Activated CD4-positive, alpha-beta T cell treated with anti-CD3 and anti-CD28 coated beads, Interleukin-2, amount 50 U/mL, for 1 hour (primary cell): ENCODE measurements at places on chromosomes 1 and 21.
A peak's percentile ranks its signal among the peaks of the same experiment; 100 is the strongest.

DNA sequence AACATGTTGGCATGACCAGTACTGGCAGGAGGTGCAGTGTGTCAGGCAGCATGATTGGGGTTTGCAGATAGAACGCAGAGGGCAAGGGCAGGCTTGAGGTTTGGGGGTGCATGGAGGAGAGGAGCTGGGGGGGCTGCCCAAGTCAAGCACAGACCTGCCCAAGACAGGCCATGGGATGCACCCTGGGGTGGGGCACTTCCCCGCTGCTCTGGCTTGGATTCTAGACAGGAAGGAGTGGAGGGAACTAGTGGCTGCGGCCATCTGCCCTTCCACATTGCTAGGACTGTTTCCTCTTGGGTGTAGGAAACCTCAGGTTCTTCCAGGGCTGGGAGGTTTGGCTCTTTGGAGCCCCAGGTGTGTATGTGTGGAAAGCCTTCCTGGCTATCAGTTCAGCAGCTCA, 3.0 kb downstream of the PDXK start:
- no peak for DNase-seq

- DNase-seq: peak; percentile 30
Measured at GRCh38 chr1:89525169-89525855, 683 bp downstream of the LRRC8B start.

GRCh38 chr21:41993744-41994143, 16.4 kb downstream of the ZBTB21 start:
- DNase-seq: no peak

DNA sequence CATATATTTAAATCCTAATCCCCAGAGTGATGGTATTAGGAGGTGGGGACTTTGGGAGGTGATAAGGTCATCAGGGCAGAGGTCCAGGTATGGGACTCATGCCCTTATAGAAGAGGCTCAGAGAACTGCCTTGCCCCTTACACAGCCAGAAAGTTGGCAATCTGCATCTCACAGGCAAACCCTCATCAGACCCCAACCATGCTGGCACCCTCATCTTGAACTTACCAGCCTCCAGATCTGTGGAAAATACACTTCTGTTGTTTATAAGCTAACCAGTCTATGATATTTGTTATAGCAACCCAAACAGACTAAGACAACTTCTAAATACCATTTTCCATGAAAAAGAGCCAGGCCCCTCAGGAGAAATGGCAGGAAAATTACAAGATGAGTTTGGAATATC, 69.3 kb upstream of the PRDX6 start:
- no peak for DNase-seq

DNA sequence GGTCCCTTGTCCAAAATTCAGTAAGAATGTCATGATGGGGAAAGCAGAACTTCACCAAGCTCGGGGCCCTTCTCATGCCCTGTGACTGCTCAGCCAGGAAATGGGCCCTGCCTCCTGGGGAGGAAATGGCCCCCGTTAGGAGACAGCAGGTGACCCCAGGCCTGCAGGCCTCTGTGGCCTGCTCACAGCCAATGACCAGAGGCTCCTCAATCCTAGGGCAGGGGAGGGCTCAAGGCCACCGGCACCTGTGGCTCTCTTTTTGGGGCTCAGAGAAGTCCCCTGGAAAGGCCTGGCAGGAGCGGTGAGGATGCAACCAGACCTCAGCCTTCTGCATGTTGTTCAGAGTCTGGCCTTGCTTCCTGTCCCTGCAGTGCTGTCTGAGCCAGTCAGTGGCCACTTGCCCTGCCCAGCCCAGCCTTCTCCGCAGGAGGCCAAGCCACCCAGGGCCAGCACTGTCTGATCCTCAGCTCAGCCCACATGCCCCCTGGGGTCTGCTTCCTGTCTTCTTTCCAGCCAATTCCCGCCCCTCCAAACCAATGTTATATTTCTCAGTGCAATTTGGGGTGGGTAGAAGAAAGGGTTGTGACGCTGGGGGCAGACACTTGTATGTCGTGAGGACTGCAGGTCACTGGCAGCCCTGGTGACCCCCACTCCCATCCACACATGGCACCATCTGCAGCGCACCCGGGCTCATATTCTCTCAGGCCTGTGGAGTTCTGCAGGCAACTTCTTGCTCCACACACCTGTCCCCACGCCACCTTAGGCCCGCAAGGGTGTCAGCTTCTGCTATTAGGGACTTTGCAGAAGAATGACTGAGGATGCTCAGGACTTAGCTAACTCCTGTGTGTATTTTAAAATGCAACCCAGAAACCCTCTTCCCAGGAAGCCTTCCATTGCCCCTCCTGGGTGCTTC, 83.6 kb downstream of the ITPKB start:
- no peak for DNase-seq

GRCh38 chr1:180343921-180344769, 114.1 kb downstream of the LHX4 start:
- DNase-seq: no peak

DNA sequence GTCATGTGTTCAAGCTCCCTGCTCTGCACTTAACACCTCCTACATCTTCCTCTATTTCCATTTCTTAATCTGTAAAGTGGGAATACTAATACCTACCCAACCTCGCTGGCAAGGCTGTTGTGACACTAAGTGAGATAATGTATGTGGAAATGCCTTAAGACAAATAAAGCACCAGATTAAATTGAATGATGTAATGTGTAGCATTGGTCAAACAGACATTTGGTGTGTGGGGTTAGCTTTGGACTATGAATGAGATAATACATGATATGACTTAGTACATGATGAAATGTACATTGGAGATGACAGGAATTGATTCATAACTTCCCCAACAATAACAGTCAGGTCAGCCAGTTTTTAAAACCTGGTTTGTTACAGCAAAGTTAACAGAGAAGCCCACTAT, 5.2 kb downstream of the AMPD1 start:
- no peak for DNase-seq

DNA sequence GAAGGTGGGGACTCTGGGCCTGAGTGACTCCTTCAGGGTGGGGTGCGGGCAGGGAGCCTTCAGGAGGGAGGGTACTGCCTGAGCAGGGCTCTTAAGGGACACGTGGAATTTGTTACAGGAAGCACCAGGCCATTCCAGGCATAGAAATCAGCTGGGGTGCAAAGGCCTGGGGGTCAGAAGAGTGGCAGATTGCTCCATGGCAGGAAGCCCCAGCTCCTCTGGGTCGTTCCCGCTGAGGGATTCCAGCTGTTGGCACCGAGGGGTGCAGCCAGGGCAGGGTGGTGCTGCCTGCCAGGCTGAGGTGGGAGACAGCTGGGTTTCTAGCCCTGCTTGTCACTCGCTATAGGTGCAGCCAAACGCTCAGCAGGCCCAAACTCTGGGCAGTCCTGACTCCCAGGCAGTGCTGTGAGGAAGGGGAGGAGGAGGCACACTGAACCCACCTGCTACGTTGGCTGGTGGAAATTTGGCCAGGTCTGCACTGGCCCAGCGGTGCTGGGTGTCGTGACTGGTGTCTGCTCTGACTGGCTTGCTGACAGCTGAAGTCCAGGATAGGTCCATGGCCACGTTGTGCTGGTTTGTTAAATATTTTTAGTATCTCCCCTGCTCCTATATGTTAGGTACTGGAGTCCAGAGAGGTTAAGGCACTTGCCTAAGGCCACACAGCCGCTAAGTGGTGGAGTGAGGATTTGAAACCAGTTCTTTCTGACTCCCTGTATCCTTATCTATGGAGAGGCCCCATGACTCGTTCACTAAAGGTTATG, 19.3 kb downstream of the TNFRSF1B start:
- DNase-seq: no peak

GRCh38 chr1:17039522-17039921, 14.3 kb downstream of the SDHB start:
- no peak for DNase-seq

GRCh38 chr1:201354901-201355295, 22.6 kb downstream of the TNNT2 start:
- no peak for DNase-seq
